ENCODE measurements at places on chromosomes 11 and 22. TPM values are rescaled to one million over a fixed set of nuclear protein-coding genes. Genes with fewer than 3 reads are reported as not detected.

The PAMR1 gene
- total RNA-seq: 4.8 TPM

The PNPLA5 gene
- not detected for total RNA-seq

The MRGPRX3 gene
- total RNA-seq: not detected

The RASSF10 gene
- 0.47 TPM for total RNA-seq

The METTL15 gene
- 11.8 TPM for total RNA-seq

The ARHGAP20 gene
- 3.1 TPM for total RNA-seq

The TRIM48 gene
- not detected for total RNA-seq

The ABCC8 gene
- total RNA-seq: not detected

The FGF4 gene
- not detected for total RNA-seq

The MUC5AC gene
- 0.03 TPM for total RNA-seq

The MPEG1 gene
- 8.5 TPM for total RNA-seq

The PATE3 gene
- total RNA-seq: not detected

The BCO2 gene
- 2.9 TPM for total RNA-seq

The B4GALNT4 gene
- 90.3 TPM for total RNA-seq

The OR4P4 gene
- not detected for total RNA-seq

The KRTAP5-7 gene
- total RNA-seq: 0.23 TPM

The TYR gene
- not detected for total RNA-seq

Measured in ovary (tissue), 10 donors.